Stimulated activated CD8-positive, alpha-beta memory T cell treated with anti-CD3 and anti-CD28 coated beads, Interleukin-4, amount 100 ng/mL, for 4 hours (primary cell): ENCODE measurements at places on chromosomes 13 and 19.

DNA sequence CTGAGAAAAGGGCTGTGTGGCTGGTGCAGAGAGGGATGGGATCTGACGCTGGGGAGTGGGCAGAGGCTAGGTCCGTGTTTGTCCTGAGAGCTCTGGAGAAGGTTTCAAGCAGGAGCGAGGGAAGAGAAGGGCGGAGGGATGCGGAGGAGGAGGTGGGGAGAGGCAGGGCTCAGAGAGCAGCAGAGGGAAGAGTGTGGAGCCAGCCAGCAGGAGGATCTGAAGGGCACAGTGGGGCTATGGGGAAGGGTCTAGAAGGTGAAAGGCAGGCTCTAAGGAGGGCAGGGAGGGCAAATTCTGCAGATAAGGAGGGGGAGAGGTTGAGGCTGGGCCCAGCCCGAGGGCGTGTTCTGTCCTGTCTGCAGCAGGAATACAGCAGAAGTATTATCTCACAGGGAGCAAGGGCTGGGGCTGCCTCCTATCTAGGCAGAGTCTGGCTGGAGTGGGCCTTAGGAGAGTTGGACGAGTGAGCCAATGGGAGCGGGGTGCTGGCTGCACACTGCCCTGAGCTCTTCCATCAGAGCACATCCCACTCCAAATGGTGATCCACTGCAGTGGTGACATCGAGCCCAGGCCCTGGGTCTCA lies 6.1 kb downstream of the AP2A1 start:
- no peak for DNase-seq

- DNase-seq, result no peak
Measured at GRCh38 chr13:39895254-39895653, 239.8 kb downstream of the COG6 start.

- DNase-seq, result no peak
Measured at GRCh38 chr19:46745521-46746280, at the start of gene FKRP. FKRP (plus strand) TSS chr19:46746057; CDS start chr19:46755451, 9,394 bp downstream.

DNA sequence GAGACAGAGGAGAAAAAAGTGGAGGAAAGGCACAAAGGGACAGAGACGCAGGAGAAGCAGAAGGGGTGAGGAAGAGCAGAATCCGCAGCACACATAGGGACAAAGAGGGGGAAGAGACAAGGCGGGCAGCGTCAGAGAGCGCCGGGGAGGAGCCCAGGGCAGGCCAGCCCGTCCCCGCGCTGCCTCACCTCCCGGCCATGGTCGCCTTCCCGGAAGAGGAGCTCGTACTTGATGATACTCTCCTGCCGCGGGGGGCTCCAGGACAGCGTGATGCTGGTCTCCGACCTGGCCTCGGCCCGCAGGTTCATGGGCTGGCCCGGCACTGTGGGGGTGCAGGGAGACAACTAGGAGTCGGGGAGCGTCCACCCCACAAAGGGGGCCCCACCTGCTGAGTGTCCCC lies 100.6 kb downstream of the PTPRS start:
- no peak for DNase-seq

DNA sequence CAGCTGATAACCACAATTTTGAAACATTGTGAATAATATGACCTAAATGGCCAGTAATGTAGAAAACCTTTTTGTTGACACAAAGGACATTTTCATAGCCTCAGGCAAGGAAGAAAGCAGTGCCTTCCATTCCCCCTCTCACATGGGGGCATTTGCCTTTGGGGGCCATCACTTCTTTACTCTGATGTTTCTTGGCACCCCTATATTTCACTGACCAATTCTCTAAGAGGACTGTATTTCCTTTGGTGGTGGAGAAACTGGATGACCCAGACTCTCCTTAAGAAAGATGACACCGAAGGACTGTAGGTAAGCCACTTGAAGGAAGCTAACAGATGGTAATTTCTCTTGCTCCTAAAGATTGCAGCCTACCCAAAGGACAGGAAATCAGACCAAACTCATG lies 254.6 kb downstream of the DCLK1 start:
- no peak for DNase-seq

GRCh38 chr19:55376241-55376933 lies at the start of gene TMEM190:
TMEM190 (plus strand) TSS chr19:55376826; CDS start chr19:55376854, 28 bp downstream.
- no peak for DNase-seq

DNA sequence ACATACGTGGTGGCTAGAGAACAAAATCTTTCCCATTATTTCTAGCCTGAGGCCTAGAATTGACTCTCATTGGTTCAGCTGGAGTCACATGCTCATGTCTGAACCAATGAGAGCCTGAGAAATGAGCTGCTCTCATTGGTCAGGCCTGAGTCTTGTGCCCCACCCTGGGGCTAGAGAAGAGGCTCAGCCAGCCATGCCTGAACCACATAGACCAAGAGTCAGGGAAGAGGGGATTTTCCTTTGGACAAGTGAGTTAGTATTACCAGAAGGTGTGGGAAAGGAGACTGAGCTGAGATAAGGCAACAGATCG lies 6.9 kb downstream of the FXYD5 start:
- no peak for DNase-seq

GRCh38 chr13:110236831-110237261 lies 70.1 kb downstream of the COL4A1 start:
- DNase-seq, result no peak

DNA sequence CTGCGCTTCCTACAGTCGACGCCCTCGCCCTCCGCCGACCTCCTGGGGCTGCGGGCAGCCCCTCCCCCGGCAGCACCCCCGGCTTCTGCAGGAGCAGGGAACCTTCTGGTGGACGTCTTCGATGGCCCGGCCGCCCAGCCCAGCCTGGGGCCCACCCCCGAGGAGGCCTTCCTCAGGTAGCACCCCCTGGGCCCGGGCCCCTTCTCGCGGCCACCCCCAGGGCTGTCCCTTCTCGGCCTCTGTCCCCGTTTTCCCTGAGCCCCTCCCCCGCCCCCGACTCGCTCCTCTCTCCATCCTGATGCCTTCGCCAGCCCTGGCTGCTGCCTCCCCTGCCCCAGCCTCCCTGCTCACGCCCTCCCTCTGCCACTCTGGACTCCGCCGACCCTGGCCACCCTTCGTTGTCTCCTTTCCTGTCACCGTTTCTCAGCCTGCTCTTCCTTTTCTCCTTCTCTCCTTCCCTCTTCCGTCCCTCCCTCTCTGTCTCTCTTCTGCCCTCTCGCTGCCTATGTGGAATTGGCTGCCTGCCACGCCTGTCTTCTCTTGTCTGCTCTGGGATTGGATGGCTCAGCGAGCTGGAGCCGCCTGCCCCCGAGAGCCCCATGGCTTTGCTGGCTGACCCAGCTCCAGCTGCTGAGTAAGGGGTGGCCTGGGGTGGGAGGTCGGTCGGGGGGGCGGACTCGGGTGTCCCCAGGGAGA lies 11.0 kb downstream of the FUZ start:
- DNase-seq, result no peak

GRCh38 chr13:28476919-28477708 lies 17.8 kb downstream of the FLT1 start:
- no peak for DNase-seq

DNA sequence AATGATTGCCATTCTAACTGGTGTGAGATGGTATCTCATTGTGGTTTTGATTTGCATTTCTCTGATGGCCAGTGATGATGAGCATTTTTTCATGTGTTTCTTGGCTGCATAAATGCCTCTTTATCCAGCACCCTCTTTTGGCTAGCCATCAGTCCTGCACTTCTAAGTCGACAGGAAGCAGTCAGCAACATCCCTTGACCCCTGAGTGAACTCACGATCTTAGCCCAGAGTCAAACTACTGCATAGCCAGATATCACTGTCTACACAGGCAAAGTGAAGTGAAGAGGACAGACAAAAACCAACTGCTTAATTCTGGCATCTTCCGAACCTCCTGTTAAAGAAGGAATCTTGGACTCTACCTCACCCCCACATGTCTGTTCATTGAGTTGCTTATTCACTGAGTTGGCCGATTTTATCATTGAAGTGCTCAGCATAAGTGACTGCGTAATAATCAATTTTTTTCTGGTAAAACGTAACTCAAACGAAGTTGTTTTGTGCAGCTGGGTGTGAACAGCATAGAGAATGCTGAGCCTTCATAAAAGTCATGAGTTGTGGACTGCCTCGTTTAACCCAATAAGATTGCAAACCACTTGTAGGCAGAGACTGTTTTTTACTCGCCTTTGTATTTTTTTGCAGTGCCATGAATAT lies 304.2 kb downstream of the COG6 start:
- no peak for DNase-seq

- DNase-seq, result no peak
Measured at GRCh38 chr13:43375797-43376465, 352.5 kb downstream of the DNAJC15 start.

- DNase-seq, result no peak
Measured at GRCh38 chr13:69704311-69704710, 403.3 kb upstream of the ATXN8OS start.

DNA sequence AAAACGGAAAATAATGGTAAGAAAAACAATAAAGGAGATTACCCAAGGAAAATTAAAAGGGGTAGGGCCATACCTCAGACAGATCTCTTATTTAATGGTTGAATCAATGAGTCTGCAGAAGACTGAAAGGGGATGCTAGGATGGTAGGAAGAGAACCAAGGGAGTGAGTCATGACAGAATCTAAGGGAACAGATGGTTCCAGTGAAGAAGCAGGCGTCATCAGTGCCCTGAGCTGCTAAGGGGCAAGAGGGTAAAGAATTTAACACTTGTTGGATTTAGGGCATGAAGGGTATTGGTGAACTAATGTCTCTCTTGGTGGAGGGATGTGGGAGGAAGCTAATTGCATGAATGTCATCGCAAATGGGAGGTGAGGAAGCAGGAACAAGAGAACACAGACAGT lies 329.2 kb upstream of the TSHZ3 start:
- no peak for DNase-seq

GRCh38 chr19:6005321-6006069 lies 27.6 kb upstream of the RANBP3 start:
- DNase-seq, result no peak

DNA sequence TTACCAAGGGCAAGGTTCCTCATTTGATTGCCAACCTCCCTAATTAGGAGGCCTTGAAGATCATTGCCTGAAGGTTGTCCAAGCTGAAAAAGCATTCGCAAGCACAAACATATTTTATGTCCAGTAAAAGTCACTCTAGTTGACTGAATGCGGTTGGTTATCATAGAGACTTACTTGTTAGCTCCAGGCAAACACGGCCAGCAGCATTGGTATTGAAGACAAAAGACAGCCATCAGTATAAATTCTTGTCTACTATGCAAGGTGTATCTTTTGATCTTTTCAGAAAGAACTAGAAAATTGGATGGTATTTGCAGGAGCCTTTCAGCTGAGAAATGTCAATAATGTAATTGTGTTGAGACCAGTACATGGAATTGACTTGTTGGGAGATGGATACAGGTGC lies 129.9 kb downstream of the GPC6 start:
- DNase-seq, result no peak
